ENCODE measurements at places on chromosomes 4 and X.
A peak's percentile ranks its signal among the peaks of the same experiment; 100 is the strongest.

DNA sequence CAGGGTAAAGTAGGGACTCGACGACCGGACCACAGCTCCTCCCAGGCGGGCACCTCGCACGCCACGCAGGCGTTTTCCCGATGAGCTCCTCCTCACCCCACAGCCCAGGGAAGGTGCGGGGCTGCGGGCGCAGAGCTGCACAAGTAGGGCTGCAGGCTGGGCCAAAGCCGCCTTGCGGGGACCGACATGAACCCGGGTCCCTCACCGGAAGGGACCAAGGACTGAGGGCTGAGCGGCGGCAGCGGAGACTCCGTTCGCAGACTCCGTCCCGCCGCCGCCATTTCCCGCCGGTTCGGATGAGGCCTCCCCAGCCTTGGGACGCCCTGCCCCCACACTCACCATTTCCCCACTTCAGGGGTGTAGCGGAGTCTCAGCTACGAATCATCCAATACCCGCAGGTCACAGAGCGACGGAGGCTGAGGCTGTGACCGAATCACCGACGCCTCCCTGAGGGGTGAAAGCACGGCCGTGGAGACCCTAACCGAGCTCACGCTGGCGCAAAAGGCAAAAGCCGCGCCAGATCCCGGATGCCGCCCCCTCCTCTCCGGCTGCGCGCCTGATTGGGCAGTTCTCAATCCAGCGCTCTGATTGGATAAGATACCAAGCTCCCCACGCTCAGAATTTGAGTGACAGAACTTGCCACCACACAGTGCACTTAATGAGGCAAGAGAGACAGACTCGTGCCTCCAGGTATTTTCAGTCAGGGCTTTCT lies at the start of gene ZNF732:
Gene ZNF732, minus strand, starts transcription at position 506 of the 712 bp plus-strand sequence. Its CDS starts 164 bp downstream, at position 342.
- DNase-seq = no peak

DNA sequence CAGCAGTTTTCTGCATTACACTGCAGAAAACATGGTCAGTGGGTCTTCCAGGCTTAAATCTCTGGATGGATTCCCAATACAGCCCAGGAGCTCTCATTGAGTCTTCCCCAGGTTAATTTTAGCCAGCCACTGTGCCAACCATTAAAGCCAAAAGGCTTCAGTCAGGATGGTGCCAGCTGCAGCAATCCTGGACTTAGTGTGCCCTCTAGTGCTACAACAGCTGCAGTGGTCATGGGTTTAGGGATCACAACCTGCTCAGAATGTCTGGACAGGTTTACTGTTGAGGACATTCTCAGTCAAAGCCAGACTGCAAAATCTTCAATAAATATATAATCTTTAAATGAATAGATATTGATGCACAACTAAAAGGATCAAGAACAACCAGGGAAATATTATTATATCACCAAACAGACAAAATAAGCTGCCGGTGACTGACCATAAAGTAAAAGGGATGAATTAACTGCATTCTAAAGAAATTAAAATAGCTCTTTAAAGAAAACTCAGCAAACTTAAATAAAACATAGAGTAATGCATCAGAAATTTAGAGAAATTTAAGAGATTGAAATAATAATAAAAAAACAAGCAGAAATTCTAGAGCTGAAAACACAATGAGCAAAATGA lies 639.9 kb downstream of the SPOCK3 start:
- peak; percentile 8 for DNase-seq

GRCh38 chr4:5760246-5760645 lies 49.2 kb downstream of the EVC start:
- DNase-seq = no peak

DNA sequence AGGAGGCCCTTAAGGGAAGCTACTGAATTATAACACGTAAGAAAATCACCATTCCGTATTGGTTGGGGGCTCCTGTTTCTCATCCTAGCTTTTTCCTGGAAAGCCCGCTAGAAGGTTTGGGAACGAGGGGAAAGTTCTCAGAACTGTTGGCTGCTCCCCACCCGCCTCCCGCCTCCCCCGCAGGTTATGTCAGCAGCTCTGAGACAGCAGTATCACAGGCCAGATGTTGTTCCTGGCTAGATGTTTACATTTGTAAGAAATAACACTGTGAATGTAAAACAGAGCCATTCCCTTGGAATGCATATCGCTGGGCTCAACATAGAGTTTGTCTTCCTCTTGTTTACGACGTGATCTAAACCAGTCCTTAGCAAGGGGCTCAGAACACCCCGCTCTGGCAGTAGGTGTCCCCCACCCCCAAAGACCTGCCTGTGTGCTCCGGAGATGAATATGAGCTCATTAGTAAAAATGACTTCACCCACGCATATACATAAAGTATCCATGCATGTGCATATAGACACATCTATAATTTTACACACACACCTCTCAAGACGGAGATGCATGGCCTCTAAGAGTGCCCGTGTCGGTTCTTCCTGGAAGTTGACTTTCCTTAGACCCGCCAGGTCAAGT lies 6.9 kb upstream of the MSANTD1 start:
- no peak for DNase-seq

- DNase-seq = no peak
Observed at GRCh38 chrX:9555354-9555753, 90.5 kb downstream of the TBL1X start.

- DNase-seq = no peak
Observed at GRCh38 chr4:140718241-140718952, 37.8 kb downstream of the TBC1D9 start.

GRCh38 chr4:151809716-151810115 lies 48.9 kb upstream of the GATB start:
- no peak for DNase-seq

- no peak for DNase-seq
Observed at GRCh38 chr4:123452616-123453015, 56.0 kb downstream of the SPRY1 start.

DNA sequence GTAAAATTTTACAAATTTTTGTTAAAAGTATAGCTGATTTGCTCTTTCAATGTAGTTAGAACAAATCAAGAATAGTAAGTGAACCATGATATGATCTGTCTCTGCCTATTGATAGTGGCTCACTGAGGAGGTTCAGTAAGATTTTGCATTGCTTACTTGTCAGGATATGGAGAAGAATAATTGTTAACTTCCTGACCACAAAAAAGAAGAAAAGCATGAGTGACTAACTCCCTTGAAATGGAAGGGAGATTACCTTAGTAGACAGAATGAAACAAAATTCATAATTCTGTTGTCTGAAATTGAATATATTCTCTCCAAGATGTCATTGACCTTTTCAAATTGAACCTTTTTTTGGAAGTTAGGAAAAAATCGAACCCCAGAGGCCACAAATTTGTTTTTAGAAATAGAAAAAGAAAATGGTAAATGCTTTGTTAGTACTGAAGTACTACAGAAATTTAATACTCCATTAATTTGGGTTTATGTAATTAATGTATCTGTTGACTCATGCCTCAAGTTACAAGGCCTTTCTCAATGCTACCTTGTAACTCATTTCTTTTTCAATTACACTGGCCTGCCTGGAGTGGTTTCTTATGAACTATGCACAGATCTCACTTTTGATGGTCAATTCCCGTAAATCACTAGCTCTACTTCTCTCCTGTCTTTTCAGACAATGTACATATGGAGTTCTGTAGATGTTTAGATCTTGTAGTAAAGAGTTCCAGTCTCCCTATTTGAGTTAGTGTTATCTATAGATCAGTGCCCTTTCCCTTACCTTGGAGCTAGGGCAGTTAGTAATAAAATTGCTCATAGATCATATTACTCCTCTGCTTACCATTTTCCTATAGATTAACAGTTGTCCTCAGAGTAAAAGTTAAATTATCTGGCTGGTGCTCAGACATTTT lies 139.3 kb downstream of the TLL1 start:
- no peak for DNase-seq

- no peak for DNase-seq
Observed at GRCh38 chr4:107564326-107564725, 155.7 kb downstream of the PAPSS1 start.

DNA sequence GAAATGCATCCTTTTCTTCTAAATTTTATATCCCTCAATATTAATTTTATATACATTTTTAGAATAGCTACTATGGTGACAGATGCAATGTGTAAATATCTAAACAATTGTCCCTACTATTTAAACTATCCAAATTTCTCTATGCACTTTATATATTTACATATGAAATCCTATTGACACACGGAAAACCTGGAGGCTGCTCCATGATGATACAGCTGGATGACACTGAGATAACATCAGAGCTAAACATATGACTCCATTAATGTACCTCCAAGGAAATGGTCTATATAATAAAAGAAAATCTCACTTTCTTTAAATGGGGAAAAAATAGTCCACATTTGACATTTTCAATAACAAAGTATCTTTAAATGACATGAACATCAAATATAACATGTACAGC lies 43.7 kb downstream of the DDX60 start:
- no peak for DNase-seq

- DNase-seq = no peak
Observed at GRCh38 chr4:96036781-96037180, 196.9 kb downstream of the PDHA2 start.

DNA sequence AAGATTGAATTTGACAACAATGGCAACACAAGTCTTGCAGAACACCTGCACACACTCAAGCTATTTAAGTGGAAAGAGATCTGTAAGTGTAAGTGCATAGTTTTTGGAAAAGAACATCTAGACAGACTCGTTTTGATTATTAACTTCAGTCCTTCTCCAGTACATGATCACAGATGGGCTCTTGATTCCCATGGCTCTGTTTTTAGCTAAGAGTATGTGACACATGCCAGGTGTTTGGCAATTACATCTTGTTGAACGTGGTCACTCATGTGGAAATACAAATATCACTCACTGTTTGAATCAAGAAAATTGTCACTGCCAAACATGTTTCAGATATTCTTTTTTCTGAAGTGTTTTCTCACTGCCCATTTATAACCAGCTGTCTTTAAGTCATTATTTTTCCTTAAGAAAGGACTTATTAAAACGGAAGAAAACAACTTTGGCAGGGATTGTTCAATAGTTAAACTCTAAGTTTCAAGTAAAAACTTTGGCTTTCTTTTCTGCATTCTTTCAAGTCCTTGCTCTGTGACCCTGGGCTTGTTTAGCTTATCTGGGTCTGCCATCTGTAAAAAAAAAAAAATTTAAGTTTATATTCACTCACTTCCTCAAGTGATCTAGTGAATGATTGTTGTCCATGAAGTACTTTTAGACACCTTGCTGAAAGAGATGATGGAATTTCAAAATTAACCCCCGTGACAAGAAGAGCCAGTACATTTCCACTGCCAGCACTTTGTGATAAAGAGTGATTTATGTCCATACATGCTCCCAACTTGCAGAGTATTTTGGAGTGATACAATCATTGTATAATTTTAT lies 125.4 kb downstream of the ATXN3L start:
- DNase-seq = peak; percentile 68

- no peak for DNase-seq
Observed at GRCh38 chrX:139826065-139827044, 106.5 kb downstream of the ATP11C start.

DNA sequence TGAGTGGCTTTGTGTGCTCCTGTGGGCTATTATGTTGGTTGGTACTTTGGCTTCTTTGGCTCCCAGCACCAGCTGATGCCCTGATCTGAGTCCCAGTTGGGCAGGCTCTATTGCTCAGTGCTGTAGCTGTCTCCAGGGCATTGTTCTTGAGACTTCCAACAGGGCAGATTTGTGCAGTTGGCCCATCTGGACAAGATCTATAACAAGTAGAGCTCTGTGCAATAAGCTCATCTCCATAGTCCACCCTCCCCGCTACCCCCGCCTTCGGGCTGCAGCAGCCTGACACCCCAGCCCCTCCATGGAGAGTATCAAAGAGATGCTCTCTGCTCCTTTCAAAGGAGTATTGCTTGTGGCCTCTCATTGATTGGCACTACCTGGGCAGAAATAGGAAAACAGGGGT lies 5.8 kb upstream of the TMEM31 start:
- no peak for DNase-seq

- no peak for DNase-seq
Observed at GRCh38 chr4:3502941-3503936, 29.0 kb downstream of the LRPAP1 start.

- DNase-seq = no peak
Observed at GRCh38 chr4:111450867-111451266, 694.4 kb upstream of the FAM241A start.

GRCh38 chr4:113555868-113556267 lies 205.7 kb downstream of the CAMK2D start:
- DNase-seq = no peak

GRCh38 chr4:184843984-184844554 lies 18.3 kb upstream of the ACSL1 start:
- DNase-seq = no peak

- no peak for DNase-seq
Observed at GRCh38 chrX:36407836-36408235, 488.3 kb downstream of the CFAP47 start.

DNA sequence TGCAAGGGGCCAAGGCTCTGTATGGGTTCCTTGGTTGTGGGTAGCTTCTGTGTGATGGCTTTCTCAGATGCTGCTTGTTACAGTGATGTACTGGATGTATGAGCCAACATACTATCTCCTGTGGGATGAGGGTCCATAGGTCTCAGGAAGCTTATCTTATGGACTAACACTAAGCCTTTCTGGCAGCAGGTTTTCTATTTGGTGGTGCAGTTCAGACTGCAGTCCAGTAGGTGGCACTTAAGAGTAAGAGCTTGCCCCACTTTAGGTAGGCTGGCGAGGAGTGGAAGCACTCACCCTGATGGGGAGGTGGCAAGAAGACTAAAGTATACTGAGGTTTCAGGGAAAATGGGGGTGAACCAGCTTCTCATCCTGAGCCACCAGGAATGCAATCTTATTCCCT lies 306.7 kb upstream of the MAOA start:
- peak; percentile 11 for DNase-seq

GRCh38 chr4:76002176-76002575 lies 5.1 kb downstream of the CXCL9 start:
- no peak for DNase-seq

- DNase-seq = no peak
Observed at GRCh38 chr4:146124023-146124680, 51.4 kb upstream of the LSM6 start.

GRCh38 chr4:18366892-18367291 lies 345.3 kb upstream of the LCORL start:
- peak; percentile 38 for DNase-seq

DNA sequence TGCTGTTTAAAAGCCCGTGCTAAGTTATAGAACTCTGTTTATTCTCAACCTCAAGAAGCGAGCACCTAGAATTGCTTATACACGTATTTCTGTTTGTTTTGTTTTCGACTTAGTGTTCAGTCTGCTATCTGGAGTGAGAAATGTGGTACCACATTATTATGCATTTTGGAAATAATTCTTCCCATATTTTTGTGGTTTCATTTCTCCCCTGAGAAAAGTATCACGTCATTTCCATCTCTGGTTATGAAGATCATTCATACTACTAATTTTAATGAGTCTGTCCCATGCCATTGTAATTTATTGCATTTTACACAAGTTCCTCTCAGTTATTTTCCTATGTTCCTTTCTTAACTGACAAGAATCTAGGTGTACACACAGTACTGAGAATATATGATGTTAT lies 186.0 kb downstream of the DCHS2 start:
- no peak for DNase-seq

- DNase-seq = no peak
Observed at GRCh38 chr4:147157860-147158701, 212.4 kb upstream of the TTC29 start.

GRCh38 chr4:1842339-1842895 lies 13.5 kb downstream of the LETM1 start:
- no peak for DNase-seq

- DNase-seq = no peak
Observed at GRCh38 chr4:73718375-73719373, 21.7 kb upstream of the CXCL8 start.

Measured in NCI-H1694 treated with DMSO at 0.1 percent for 48 hours (cell line).